Fibroblast of villous mesenchyme (primary cell): ENCODE measurements at places on chromosomes 7 and 10. TPM values are rescaled to one million over a fixed set of nuclear protein-coding genes. Genes with fewer than 3 reads are reported as not detected.
A peak's percentile ranks its signal among the peaks of the same experiment; 100 is the strongest.

GRCh38 chr10:2351566-2351965 is 614.2 kb upstream of the ADARB2 start:
- no peak for DNase-seq

DNA sequence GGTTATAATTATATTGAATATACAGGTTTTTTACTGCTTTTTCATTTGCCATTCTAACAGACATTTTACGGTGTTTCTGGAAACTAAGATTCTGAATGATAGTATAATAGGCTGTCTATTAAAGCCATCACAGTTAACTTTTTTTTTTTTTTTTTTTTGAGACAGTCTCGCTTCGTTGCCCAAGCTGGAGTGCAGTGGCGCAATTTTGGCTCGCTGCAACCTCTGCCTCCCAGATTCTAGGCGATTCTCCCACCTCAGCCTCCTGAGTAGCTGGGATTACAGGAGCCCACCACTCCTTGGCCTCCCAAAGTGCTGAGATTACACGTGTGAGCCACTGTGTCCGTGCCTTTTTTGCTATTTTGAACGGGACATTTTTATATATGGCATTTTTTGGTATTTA is 4.4 kb downstream of the TDRD1 start:
- no peak for DNase-seq

- no peak for DNase-seq
Measured at GRCh38 chr7:138690495-138690894, 10.7 kb downstream of the SVOPL start.

Gene PTN
- 9.1 and 25.1 TPM in 2 replicates for total RNA-seq

GRCh38 chr10:86282664-86283465 is 83.7 kb downstream of the GRID1 start:
- DNase-seq = no peak

Gene CLCN1
- total RNA-seq = under 0.01 TPM in 2 replicates

Gene EPO
- not detected in 2 replicates for total RNA-seq

GRCh38 chr7:121062671-121063279 is 74.3 kb downstream of the CPED1 start:
- no peak for DNase-seq

Gene CALHM3
- total RNA-seq = under 0.01 TPM in 2 replicates

Gene RELN
- under 0.01 and 0.97 TPM in 2 replicates for total RNA-seq

Gene TAS2R60
- not detected in 2 replicates for total RNA-seq

GRCh38 chr7:140989068-140989467 is 25.7 kb downstream of the MRPS33 start:
- DNase-seq = no peak

DNA sequence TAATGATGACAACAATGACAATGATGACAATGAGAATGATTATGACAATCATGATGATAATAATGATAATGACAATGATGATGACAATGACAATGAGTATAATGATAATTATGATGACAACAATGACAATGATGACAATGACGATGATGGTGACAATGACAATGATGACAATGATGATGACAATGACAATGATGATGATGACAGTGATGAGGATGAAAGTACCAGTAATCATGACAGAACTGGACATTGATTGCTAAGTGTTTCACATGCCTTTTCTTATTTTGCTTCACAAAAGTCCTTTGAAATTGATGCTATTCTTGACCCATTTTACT is 1106.0 kb upstream of the AUTS2 start:
- no peak for DNase-seq

Gene CALML3
- total RNA-seq = not detected in 2 replicates

Gene CCDC186
- 15.1 and 22.0 TPM in 2 replicates for total RNA-seq

Gene RBP3
- total RNA-seq = not detected in 2 replicates

Gene AOC1
- total RNA-seq = not detected in 2 replicates

- no peak for DNase-seq
Measured at GRCh38 chr10:132273966-132274365, 33.8 kb downstream of the STK32C start.

DNA sequence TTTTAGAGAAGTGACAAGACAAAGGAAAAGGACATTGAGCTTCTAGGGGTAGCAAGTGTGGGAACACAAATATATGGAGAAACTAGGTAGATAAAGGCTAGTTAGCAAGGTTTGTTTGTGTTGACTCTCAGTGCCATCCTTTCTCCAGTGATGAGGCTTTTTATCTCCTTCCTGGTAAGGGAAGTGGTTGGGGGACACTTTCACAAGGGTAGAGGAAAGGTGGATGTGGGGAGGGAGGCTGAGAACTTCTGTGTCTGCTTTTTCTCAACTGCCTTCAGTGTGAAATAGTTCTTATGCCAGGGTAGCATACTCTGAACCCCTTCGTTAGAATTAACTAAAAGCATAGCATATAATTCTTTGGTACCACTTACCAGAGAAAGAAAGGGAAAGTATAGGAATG is 93.0 kb upstream of the STRIP2 start:
- no peak for DNase-seq

DNA sequence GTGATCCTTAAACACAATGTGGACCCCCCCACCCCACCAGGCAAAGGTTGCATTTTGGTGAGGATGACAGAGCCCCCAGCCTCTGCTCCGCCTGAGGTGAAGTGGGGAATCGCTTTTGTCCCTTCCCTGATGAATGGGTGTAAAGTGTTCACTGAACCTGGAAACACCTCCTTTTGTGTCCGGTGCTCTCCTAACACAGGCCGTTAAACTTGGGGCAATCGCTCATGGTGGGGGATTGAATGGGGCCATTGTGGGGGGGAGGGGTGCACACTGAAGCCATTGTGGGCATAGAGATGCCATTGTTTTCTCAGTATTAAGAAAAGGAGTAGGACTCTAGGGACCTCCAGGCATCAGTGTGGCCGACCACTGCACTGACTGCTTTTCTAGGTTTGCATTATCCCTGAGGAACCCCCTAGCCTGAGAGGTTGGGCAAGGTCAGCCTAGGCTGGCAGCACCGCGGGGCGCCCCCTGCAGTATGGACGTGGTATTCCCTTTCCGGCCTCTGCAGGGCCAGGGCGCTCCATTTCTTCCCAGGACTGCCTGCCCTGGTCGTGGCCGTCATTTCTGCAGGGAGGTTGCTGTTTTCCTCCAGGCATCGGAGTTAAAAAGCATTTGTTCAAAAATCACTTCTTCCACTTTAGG is 158.3 kb downstream of the TCF7L2 start:
- DNase-seq = no peak

DNA sequence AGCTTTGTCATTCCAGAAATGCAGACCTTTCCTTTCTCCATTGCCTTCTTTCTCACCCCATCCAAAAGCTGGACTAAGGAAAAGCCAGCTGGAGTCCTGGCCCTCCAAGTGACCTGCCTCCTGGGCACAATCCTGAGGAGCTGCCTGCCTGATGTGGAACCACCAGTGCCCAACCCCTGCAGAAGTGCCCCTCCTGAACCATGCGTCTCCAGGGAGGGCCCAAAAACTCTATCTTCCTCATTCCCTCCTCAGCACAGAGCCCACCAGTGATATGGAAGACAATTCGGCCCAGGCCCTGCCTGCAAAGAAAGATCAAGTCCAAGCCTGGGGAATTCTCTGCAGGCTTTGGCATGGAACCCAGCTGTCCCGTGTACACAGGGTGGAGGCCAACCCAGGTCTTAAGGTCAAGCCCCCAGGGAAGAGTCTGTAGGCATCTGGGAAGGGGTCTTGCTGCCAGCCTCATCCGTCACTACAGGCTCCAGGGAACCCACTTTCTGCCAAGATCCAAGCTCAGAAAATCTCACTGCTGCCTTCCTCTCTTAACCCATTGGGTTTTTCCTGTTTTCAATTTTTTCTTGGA is 3.5 kb upstream of the GRID1 start:
- no peak for DNase-seq

Gene LIPN
- not detected in 2 replicates for total RNA-seq

Gene ABCA13
- total RNA-seq = under 0.01 TPM in 1 of 2 replicates, not detected in the other

DNA sequence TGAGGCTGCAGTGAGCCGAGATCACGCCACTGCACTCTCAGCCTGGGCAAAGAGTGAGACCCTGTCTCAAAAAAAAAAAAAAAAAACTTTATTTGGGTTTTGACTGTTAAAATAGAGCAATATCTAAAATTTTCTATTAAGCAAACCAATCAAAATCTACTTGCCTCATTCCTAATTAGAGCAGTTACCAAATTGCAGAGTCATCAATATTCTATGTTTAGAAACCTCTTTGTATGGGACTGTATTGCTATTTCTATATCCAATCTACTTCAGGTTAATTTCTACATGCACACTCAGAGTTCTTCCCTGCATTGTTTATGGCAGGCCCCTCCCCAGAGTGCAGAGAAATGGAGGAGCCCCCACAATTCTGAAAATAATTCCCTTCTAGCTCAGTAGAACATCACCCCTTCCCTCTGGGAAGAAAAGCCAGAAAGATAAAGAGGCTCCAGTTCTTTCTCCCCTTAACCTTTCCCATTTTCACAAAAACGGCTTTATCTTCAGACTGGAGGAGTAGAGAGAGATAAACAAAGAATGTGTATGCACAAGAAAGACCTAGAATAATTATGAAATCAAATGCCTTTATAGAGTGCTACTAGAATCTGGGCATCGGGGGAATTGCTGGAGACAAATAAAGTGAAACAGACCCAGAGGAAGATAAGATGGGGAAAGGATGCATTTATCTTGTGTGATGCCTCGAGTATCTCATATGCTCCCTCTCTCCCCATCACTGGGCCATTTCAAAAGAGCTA is 17.9 kb downstream of the SCRN1 start:
- DNase-seq = no peak

- no peak for DNase-seq
Measured at GRCh38 chr7:157791261-157791660, 454.5 kb downstream of the DNAJB6 start.

- no peak for DNase-seq
Measured at GRCh38 chr7:32259931-32260596, 189.9 kb upstream of the PDE1C start.

Gene RADIL
- total RNA-seq = under 0.01 and 0.32 TPM in 2 replicates

- DNase-seq = no peak
Measured at GRCh38 chr10:124867304-124867703, 65.7 kb downstream of the ABRAXAS2 start.

DNA sequence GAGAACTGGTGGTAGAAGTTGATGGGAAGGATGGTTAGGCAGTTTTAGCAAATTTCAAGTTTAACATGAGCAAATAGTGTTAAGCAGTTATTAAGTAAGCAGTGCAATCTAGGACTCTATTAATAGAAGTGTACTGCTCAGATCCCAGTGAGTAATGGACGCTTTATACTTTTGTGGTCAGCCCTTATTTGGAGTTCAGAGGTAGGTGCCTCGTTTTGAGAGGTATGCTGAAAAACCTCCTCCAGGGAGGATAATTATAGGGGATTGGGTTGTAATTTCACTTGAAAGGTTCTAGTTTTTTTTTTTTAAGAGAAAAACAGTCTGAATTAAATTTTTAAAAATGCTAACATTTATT is 33.5 kb upstream of the CCDC7 start:
- peak; percentile 19 for DNase-seq

Gene PLXNA4
- under 0.01 TPM in 1 of 2 replicates, not detected in the other for total RNA-seq

Gene OPN1SW
- not detected in 2 replicates for total RNA-seq

Gene CDK6
- 30.7 and 42.2 TPM in 2 replicates for total RNA-seq
